NCI-H1092 (cell line): ENCODE measurements at places on chromosomes 6 and 20.
A peak's percentile ranks its signal among the peaks of the same experiment; 100 is the strongest.

DNA sequence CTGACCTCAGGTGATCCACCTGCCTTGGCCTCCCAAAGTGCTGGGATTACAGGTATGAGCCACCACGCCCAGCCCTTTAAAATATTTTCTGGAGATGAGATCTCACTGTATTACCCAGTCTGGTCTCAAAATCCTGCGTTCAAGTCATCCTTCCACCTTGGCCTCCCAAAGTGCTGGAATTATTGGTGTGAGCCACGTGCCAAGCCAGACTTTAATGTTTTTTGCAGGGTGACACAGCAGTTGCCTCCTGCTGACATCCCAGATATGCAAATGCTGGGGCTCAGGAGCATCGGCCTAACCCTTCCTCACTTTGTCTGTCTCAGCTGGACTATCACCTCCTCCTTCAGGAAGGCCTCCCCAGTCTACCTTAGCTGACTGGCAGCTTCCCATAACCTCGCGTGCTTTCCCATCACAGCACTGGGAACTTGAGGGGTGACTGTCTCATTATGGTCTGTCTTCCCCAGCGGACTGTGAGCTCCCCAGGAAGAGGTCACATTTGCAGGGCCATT lies 14.3 kb upstream of the ID1 start:
- no peak for DNase-seq

DNA sequence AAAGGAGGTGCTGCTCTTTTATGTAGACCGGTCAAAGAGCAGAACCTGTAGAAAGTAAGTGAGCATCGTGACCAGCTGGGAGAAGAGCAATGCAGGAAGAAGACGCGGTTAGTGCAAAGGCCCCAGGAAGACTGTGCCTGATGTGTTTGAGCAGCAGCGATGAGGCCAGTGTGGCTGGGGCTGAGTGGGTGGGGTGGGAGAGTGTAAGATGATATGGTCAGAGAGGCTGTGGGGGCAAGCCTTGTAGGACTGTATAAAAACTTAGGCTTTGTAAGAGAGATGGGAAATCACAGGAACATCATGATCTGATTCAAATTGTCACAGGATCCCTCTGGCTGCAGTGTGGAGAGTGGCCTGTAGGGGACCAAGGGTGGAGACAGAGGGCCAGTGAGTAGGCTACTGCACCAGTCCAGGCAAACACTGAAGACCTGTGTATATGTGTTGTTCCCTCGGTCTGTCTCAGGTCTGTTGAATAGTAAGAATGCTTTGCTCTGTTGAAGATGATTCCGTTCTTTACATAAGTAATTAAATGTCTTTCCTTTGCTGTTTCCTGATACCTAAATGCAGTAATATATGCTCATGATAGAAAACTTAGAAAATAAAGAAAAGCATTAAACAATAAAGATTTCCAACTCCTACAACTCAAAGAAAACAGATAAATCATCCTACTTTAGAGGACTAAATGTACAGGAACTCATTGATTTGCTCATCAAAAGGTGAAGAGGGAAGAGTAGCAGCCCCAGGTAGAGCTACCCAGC lies 23.6 kb upstream of the WFDC2 start:
- no peak for DNase-seq

DNA sequence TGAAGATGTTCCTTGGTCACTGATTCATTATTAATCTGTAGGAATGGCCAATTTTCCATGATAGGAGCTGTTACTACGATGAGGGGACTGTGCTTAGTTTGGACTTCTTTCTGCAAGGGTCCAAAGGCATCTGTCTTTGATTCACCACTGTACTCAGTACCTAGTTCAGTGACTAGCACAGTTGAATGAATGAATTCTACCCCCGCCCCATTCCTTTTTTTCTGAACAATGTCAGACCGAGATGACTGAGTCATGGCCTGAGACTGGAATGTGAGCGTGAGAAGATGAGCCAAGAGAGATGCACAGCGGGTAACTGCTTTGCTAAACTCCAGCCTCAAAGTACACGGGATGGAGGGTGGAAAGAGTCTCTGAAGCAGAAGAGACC lies 419 bp upstream of the SNHG17 start:
- DNase-seq, result no peak

DNA sequence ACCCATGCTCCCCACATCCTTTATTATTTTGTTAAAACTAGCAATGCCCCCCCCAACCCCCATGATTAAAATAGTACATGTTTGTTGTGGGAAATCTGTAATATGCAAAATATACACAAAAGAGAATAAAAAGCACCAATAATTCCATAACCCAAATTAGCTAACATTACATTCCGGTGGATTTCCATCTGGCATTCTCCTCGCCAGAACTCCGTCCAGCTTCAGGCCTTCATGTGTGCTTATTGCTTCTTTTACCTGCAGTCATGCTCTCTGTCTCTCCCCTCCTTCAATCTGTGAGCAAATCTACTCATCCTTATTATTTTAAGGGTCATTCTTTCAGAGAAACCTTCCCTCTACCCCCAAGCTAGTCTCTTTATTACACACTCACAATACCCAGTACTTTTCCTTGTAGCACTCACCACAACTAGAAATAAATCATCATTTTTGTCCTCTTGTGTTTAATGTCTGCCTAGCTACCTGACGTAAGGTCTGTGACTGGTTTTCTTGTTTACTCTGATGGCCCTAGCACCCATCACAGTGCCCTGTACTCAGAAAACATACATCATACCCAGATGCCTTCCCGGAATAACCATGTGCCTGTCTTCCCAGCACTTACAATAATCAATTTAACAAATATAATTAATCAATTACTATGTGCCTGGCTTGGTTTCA lies 25.6 kb upstream of the IER3 start:
- no peak for DNase-seq

DNA sequence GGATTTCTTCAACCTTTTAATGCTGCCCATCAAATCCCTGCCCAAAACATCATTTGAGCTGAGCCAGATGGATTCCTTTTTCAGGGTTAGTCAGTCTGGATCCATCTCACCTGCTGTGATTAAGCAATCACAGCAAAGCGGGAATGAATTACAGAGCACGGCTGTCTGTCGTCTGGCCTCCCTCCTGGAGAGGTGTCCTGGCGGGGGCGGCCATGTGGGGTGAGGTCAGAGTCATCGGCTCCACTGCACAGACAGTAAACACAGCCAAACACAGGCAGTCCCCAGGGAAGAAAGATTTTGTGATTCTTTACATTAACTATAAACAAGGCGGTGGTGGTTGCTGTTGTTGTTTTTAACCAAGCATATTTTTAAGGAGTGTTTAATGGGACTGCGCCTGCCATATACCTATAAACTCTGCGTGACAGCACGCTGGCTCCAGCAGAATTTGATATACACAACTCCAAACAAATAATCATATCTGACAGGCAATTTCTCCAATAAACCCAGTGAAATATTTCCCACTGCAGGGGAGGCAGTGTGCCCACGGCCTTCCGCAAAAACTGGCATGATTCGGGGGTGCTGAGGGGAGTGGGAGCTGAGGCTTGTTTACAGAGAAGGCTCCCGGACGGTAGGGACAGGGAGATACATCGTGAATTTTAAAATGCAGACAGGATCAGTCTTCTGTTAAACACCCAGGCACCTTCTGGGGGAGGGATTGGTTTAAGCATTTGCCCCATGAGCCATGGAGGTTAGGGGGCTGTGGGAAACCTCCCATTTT lies 232.0 kb upstream of the PMEPA1 start:
- no peak for DNase-seq

- peak; percentile 48 for DNase-seq
Measured at GRCh38 chr20:32031007-32031958, 20.8 kb upstream of the HCK start.

DNA sequence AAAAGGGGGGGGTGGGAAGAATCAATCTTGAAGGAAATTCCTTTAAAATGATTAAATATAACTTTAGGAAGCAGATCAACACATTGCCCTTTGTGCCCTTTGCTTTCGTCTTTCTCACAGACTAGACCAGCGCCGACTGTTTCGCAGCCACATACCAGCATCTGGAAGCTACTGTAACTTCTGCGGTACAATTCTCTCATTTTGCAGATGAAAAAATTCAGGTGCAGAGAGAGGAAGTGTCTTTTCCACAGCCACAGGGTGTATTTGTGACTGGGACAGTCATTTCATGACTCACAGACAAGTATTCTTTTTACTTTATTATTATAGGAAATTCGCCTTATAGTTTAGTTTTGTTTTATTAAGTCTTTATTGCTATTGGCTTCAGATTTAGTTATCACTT lies 84.2 kb downstream of the UST start:
- DNase-seq, result no peak

GRCh38 chr20:63498960-63499337 lies at the start of gene EEF1A2:
TSS of gene EEF1A2 (minus strand) at chr20:63499083. CDS start at chr20:63497763, 1,320 bp downstream.
- DNase-seq, result peak; percentile 50

- no peak for DNase-seq
Measured at GRCh38 chr6:71619836-71620235, 266.5 kb upstream of the RIMS1 start.

- DNase-seq, result no peak
Measured at GRCh38 chr20:59837623-59838394, 95.6 kb downstream of the SYCP2 start.

DNA sequence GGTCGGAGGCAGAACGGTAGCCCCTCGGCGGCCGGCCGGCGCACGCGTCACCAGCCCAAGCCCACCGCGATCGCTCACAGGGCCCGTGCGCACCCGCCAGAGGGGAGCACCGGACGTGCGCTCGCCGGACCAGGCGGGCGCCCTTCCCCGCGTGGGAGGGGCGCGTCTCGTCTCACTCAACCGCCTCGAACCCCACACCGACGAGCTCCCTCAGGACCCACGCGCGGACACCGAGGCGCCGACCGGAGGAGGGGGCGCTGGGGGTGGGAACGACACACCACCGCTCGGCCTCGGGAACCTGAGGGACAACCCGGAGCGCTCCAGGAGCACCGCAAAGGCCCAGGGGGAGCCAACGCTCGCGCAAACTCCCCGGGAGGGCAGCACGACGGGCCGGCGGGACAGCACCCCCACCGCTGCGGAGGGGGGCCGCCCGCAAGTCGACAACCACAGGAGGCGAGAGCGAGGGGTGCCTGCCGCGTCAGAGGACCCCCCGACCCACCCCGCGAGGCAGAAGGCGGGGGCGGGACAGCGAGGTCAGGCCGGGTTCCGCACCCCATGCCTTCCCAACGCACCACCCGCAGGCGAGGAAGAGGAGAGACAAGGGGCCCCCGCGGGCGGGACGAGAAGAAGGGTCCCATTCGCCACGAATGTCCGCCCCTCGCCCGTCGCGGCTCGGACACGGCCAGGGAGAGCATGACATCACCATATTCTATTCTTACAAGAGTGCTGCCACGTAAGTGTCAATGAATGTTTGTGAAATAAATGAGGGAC lies 512.7 kb upstream of the ZNF337 start:
- no peak for DNase-seq

- no peak for DNase-seq
Measured at GRCh38 chr6:159094444-159095252, 49.9 kb upstream of the TAGAP start.

GRCh38 chr6:46207174-46207573 lies 36.4 kb upstream of the ENPP5 start:
- no peak for DNase-seq

GRCh38 chr20:63530788-63531160 lies 6.4 kb downstream of the PTK6 start:
- DNase-seq, result no peak

- DNase-seq, result no peak
Measured at GRCh38 chr6:53528107-53528506, 16.8 kb downstream of the GCLC start.

DNA sequence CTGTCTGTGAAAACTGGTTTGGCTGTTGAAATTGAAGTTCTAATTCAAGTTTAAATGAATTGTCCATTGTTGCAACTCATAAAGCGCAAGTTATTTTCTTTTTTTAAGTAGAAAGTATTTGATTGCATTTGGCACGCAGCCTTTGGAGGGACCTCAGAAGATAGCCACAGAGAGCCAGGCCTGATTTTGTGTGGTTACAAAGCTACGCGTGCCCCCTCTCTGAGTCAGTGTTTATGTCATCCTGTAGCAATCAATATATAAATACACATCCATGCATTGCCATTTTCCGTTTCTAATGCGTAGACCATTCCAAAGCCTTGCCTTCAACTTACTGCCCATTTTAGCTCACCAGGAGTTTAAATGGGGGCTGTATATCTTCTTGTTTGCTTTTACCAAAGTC lies 173.2 kb downstream of the TMEM242 start:
- DNase-seq, result no peak

DNA sequence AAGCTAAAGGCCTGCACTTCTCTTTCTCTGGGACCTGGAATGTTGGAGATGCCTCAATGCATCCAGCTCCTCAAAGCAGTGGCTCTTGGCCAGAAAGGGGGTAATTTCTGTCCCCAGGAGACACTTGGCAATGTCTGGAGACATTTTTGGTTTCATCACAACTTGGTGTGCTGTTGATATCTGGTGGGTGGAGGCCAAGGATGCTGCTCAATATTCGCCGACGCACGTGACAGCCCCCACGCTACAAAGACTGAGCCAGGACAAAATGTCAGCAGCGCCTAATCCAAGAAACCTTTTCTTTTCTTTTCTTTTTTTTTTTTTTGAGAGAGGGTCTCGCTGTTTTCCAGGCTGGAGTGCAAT lies 79.8 kb downstream of the SULF2 start:
- no peak for DNase-seq

DNA sequence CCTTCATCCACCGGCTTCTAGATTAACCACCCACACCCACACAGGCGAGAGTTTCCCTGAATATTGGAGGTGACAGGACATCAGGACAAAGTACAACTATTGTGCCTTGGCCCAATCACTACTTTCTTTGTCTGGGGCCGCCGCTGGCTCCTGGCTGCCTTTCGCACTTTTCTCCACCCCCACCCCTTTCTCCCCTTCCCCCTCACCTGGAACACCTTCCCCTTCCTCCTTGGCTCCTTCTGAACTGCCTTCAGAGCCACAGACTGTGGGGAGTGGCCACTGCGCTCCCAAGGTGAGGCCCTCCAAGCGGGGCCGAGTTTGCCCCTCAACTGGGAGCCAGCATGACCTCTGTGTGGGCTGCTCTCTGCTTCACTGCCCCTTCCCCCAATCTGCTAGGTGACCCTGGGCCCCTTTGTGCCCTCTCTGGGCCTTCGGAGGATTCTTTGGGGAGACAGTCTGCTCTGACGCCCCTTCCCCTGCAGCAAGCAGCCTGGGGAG lies 3.0 kb upstream of the VEGFA start:
- DNase-seq, result no peak

DNA sequence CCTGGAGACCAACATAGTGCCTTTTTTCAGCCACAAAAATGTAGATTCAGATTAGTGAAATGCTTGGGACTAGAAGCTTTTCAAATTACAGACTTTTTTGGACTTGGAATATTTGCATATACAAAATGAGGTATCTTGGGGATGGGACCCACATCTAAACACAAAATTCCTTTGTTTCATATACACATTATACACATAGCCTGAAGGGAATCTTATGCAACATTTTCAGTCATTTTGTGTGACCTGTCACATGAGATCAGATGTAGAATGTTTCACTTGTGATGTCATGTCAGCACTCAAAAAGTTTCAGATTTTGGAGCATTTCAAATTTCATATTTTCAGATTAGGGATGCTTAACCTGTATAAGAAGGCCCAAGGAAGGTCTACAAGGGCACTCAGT lies 44.5 kb upstream of the ALDH8A1 start:
- DNase-seq, result no peak

GRCh38 chr20:21534886-21535285 lies 21.0 kb upstream of the NKX2-2 start:
- no peak for DNase-seq
